ENCODE measurements at places on chromosomes 3 and 15. TPM values are rescaled to one million over a fixed set of nuclear protein-coding genes. Genes with fewer than 3 reads are reported as not detected.

Gene SRPRB
- total RNA-seq, result 97.7 TPM

- no peaks in the 10 kb centered on the region for H3K27me3 ChIP-seq
- H3K4me1 ChIP-seq, result peaks cover 76% of the 10 kb centered on the region
- peak; percentile 94 for DNase-seq
- H3K27ac ChIP-seq, result peak within 1 kb of the TSS; percentile 99
Measured at GRCh38 chr3:97971679-97972567, at the start of gene RIOX2. RIOX2 (minus strand) TSS chr3:97972431; CDS start chr3:97967593, 4,838 bp downstream.

DNA sequence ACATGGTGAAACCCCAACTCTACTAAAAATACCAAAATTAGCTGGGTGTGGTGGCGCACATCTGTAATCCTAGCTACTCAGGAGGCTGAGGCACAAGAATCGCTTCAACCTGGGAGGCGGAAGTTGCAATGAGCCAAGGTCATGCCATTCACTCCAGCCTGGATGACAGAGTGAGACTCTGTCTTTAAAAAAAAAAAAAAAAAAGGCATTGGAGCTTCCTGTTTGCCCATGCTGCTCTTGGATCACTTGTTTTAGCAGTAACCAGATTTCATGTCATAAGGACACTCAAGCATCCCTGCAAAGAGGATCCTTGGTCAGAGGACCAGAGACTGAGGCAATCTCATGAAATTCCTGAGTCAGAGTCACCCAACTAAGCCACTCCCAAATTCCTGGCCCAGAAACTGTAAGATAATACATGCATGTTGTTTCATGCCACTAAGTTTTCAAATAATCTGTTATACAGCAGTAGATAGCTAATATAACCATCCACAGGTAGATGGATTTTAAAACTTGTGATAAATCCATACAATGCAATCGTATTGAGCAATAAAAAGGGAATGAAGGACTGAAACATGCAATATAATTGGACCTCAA lies 82.0 kb upstream of the XXYLT1 start:
- no peaks in the 10 kb centered on the region for H3K27me3 ChIP-seq
- H3K4me3 ChIP-seq, result no peak overlapping the region
- peaks cover 29% of the 10 kb centered on the region for H3K36me3 ChIP-seq
- H3K27ac ChIP-seq, result no peak overlapping the region
- peaks cover 6% of the 10 kb centered on the region for H3K4me1 ChIP-seq
- DNase-seq, result no peak

DNA sequence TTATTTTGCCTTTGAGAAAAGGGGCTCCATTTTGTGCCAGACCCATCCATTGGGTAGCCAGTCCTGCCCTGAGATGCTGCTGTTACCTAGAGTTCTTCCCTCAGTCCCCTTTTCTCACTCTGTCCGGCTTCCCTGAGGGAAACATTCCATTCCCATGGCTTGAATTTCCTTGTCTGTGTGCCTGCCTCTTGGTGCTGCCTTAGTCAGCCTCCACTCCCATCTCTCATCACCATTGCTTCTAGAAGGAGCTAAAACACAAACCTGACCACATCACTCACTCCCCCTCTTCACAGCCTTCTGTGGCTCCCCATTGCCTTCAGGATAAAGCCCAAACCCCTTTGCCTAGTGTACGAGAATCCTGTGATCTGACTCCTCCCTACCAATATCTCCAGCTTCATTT lies 25.2 kb upstream of the C2CD4B start:
- H3K27ac ChIP-seq, result no peak overlapping the region
- H3K4me1 ChIP-seq, result no peaks in the 10 kb centered on the region
- peaks cover 34% of the 10 kb centered on the region for H3K27me3 ChIP-seq
- no peak for DNase-seq
- H3K36me3 ChIP-seq, result no peaks in the 10 kb centered on the region
- no peak overlapping the region for H3K4me3 ChIP-seq

- no peak overlapping the region for H3K4me3 ChIP-seq
- no peak for DNase-seq
- peaks cover 36% of the 10 kb centered on the region for H3K27me3 ChIP-seq
Measured at GRCh38 chr3:45297331-45297730, 71.2 kb upstream of the TMEM158 start.

- peaks cover 13% of the 10 kb centered on the region for H3K27me3 ChIP-seq
- H3K27ac ChIP-seq, result no peak overlapping the region
- no peaks in the 10 kb centered on the region for H3K36me3 ChIP-seq
- no peak overlapping the region for H3K4me3 ChIP-seq
- no peaks in the 10 kb centered on the region for H3K4me1 ChIP-seq
Measured at GRCh38 chr15:62989366-62990055, 53.0 kb upstream of the TPM1 start.

DNA sequence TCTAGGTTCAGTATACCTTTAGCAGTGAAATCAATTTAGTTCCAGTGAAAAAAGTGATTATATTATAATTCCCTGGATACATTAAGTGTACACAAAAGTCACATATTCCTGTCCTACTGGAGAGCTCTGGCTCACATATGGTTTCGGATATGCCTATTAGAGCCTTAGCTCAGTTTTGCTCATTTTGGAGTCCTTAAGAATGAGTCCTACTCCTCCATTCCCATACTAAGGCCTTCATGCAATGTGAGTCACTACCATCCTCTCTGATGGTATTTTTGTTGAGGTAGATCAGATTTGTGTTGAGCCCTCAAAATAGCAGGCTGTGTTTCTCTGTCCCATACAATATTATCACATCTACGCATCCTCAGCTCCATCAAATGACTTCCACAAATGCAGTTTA lies 294.2 kb upstream of the COL8A1 start:
- H3K4me1 ChIP-seq, result no peaks in the 10 kb centered on the region
- DNase-seq, result no peak
- H3K27me3 ChIP-seq, result no peaks in the 10 kb centered on the region
- no peak overlapping the region for H3K4me3 ChIP-seq
- no peaks in the 10 kb centered on the region for H3K36me3 ChIP-seq
- no peak overlapping the region for H3K27ac ChIP-seq

All from activated CD4-positive, alpha-beta T cell treated with anti-CD3 and anti-CD28 coated beads, Interleukin-2, amount 10 ng/mL, durations not matched to agents 24 days and 14 days (primary cell).